ENCODE measurements at places on chromosomes 2 and 18. TPM values are rescaled to one million over a fixed set of nuclear protein-coding genes. Genes with fewer than 3 reads are reported as not detected.

ZFP36L2 gene
- total RNA-seq: 20.4 TPM

DNA sequence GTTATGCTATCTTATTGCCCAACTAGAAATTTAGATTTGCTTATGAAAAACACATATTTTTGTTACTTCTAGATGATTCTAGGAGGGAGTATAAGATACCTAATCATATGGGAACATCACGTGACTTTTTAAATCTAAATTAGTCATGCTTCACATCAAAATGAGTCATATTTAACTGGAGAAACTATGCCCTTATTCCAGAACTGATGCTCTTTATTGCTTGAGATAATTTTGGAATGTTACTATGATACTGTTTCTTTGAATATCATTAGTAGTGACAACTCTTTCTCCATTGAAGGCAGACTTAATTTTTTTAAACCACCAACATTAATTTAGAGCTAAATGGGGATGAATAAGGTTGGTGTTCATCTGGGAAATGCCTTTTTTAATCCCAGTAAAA is 19.9 kb upstream of the ELAC1 start:
- peak; percentile 27 for DNase-seq
- no peaks in the 10 kb centered on the region for H3K27me3 ChIP-seq
- no peak overlapping the region for H3K4me3 ChIP-seq
- H3K4me1 ChIP-seq: no peaks in the 10 kb centered on the region
- H3K27ac ChIP-seq: no peak overlapping the region

DNA sequence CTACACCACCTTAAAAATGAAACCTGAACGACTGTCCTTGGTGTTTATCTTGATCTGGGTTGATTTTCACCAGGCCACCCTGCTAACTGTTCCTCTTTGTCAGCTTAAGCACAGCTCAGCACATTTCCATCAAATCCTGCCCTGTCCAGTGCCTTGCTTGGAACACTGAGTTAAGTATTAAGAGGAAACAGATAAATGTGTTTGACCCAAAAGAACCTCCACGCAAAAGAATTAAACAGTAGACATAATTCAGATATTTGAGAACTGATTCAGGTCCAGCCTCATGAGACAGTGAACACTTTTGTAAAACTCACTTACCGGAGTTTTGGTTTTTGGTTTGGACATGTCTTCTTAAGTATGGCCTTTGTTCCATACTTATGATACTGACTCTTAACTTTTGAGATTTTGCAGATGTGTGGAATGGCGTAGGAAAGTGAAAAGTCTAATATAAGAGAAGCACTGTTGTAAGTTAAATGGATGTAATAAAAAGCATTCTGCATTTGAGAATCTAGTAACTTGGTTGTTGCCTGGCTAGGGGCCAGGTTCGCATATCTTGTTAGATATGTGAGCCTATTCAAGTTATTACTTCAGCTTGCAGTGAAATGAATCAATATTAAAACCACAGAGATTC is 88.9 kb upstream of the SERPINE2 start:
- no peak overlapping the region for H3K4me3 ChIP-seq
- no peak overlapping the region for H3K27ac ChIP-seq
- peaks cover 29% of the 10 kb centered on the region for H3K4me1 ChIP-seq
- no peak for DNase-seq
- H3K27me3 ChIP-seq: no peaks in the 10 kb centered on the region

DNA sequence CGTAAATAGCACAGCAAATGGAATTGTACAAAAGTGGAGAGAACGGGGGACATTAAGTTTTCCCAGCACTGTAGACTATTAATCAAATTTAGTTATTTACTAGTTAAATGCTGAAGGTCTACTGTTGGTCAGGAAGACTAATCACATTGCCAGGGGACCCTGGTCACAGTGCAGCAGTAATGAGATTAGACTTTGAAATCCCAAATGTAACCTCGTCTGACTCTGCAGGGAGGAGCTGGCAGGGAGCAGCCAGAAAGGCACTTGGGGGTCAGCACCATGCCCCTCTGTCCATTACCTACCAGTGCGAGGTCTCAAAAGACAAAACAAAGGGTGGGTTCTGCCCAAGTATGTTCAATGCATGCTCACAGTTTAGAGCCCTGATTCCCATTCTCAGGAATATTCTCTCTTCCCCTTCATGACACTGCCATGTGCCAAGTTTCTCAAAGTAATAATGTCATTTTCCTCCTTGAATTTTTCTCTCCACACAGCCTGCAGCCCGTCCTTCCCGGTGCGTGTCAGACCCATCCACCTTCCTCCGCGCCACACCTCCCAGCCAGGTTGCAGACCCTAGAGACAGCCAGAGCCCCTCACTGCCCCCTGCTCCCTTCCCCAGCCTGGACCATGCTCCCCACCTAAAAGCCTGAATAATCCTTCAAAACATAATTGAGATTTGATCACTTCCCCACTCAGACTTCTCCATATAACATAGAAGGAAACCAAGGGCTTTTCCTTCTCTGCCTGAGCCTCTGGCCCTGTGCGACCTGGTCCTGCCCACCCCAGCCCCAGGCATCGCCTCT is 52.5 kb downstream of the TMEM18 start:
- no peaks in the 10 kb centered on the region for H3K27me3 ChIP-seq
- H3K27ac ChIP-seq: no peak overlapping the region
- H3K4me3 ChIP-seq: no peak overlapping the region
- H3K4me1 ChIP-seq: no peaks in the 10 kb centered on the region
- no peak for DNase-seq

DNA sequence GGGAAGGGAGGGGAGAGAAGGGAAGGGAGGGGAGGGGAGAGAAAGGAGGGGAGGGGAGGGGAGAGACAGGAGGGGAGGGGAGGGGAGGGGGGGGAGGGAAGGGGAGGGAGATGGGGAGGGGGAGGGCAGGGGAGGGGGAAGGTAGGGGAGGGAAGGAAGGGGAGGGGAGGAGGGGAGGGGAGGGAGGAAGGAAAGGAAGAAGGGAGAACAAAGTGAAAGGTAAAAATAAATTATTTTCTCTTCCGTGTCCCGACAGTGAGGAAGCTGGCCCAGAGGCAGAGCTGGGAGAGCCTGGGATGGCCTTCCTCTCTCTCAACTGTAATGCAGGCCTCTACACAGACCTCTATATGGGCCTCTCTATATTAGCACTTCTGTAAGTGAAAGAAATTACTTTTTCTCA is 53.2 kb downstream of the CD226 start:
- H3K4me1 ChIP-seq: no peaks in the 10 kb centered on the region
- no peak for DNase-seq
- H3K27me3 ChIP-seq: no peaks in the 10 kb centered on the region
- no peak overlapping the region for H3K4me3 ChIP-seq

DNA sequence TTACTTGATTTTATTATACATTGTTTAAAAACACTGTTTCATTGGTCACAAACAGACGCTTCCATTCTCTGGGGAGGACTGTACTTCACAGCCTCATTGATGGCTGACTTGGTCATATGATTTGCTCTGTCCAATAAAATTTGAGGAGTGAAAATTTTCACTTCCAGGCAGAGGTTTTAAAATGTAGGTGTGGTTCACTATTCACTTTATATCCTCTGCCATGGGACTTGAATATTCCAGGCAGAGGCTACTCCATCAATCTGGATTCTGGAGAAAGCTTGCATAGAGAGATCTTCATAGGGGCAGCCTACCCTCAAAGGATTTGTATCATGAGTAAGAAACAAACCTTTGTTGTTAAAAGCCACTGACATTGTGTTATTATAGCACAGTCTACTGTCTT is 56.7 kb downstream of the LDAH start:
- H3K36me3 ChIP-seq: no peaks in the 10 kb centered on the region
- no peaks in the 10 kb centered on the region for H3K4me1 ChIP-seq
- no peak overlapping the region for H3K4me3 ChIP-seq
- H3K27ac ChIP-seq: no peak overlapping the region

RNU2-63P gene
- total RNA-seq: 11.4 TPM

GRCh38 chr2:19864381-19864780 is 37.4 kb downstream of the TTC32 start:
- H3K4me1 ChIP-seq: no peaks in the 10 kb centered on the region
- no peak overlapping the region for H3K27ac ChIP-seq
- no peak for DNase-seq
- no peak overlapping the region for H3K4me3 ChIP-seq

Data from A673 (cell line).